Spinal cord (tissue), 10 donors: ENCODE measurements at places on chromosomes 4 and X. TPM values are rescaled to one million over a fixed set of nuclear protein-coding genes. Genes with fewer than 3 reads are reported as not detected.

IQCM gene
- not detected for total RNA-seq

LIMCH1 gene
- 51.2 TPM for total RNA-seq

TCEANC gene
- 8.2 TPM for total RNA-seq

NDUFC1 gene
- total RNA-seq = 87.4 TPM

PTCHD1 gene
- total RNA-seq = 13.3 TPM

STK26 gene
- total RNA-seq = 8.2 TPM

UGT2A1 gene
- total RNA-seq = 0.94 TPM

CFAP47 gene
- 10.9 TPM for total RNA-seq

FGF2 gene
- total RNA-seq = 16.6 TPM

TACR3 gene
- 8.2 TPM for total RNA-seq
